ENCODE measurements at places on chromosomes 5 and 9.

DNA sequence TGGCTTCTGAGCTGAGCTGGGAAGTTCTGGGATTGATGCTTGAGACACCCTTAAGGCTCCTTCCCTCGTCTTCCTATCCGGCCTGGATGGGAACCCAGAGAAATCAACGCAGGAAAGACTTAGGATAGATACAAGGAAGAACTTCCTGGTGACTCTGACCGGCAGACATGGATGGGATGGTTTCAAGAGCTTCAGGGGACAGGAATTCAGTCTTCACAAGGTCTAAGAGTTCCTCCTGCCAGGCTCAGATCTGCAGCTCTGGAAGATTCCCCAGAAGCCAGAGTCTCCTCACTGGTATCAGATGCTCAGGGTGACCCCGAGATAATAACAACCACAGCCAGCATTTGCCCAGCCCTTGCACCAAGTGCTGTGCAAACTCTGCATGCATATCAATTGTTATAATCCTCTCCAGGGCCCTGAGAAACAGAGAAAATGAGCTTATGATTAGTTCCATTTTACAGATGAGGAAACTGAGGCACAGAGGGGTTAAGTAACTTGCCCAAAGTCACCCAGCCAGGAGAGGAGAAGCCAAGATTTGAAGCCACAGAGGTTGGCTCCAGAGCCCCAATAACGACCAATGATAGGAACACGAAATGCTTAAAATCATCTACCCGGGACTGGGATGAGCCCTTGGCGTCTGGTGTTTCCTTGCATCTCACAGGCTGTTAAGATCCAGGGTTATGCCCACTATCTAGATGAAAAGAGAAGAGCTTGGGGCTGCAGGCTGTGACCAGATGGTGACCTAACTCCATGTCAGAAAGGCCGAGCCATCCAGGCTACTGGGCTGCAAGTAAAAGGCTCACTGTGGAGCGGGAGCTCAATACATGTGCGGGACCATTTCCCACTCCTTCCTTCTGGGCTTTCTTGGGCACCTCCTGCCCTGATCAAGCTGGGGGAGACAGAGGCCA, 119.8 kb downstream of the C9orf50 start:
- DNase-seq: no peak

DNA sequence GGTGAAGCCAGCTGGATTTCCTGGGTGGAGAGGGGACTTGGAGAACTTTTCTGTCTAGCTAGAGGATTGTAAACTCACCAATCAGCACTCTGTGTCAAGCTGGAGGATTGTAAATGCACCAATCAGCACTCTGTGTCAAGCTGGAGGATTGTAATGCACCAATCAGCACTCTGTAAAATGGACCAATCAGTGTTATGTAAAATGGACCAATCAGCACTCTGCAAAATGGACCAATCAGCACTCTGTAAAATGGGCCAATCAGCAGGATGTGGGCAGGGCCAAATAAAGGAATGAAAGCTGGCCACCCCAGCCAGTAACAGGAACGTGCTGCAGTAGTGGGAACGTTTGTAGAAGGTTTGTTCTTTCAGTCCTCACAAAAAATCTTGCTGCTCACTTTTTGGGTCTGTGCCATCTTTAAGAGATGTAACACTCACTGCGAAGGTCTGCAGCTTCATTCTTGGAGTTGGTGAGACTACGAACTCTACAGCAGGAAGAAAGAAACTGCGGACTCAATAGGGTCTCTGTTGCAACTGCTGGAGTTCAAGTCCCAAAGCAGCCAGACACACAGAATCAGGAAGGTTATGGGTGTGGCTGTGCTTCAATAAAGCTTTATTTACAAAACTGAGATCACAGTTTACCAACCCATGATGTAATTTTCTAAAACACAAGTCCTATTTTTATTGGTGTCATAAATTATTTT, 145.7 kb upstream of the ERCC6L2 start:
- no peak for DNase-seq

- DNase-seq: no peak
These were observed 2084.5 kb upstream of the C9orf72 start for GRCh38 chr9:29657821-29658220.

DNA sequence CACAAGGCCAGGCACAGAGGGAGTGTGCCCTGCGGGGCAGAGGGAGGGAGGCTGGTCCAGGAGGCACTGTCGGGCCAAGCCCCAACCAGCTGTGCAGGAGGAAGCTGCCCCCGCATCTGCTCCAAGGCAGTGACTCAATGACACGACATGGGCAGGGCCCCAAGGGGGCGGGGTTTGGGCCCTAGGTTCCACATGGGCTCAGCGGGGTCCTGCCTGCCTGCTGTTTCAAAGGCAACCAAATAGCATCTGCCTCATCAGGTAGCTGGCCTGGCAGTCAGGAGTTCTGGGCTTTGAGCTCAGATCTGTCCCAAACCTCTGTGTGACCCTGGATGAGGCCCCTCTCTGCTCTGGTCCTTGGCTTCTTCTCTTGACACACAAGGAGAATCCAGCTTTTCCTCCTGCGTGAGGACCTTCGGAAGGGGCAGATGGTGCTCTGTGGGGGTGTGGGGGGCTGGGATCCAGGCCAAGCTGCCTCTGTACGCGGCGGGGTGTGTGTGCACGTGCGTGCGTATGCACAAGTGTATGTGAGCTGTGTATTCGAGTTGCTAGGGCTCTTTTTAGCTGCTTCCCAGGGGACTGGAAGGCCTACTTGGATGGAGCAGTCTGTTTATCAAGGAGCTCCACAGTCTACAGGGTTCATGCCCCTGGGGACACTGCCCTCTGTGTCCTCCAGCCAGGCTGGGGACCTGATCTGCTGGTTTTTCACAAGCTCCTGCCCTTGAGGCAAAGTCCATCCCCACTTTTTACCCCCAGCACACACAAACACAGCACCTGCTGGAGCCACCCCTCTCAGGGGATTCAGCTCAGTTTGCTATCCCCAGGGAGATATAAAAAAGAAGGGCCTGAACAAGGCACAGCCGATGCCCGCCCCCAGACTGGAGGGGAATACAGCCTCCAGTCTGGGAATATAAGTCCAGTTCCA, 138.9 kb downstream of the RGS3 start:
- no peak for DNase-seq

DNA sequence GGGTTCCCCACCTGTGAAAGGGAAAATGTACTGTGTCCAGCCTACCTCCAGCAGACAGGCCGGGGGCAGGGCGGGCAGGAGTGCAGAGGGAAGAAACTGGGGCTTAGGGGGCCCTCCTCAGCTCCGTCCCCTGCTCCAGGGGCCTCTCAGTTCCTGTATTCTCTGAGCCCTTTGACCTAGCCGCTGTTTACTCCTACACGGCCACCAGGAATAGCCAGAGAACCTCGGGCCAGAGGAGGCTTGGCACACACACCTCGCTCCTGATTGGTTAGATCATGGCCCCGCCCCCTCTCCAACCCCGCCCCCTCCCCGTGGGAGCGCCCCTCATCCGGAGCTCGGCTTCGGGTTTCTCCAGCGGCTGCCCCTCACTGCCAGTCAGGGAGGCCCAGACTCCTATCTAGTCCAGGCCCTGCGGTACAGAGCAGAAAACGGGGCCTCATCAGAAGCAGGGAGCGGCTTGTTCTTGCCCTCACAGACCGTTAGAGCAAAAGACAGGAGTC, 2.2 kb downstream of the ST6GALNAC6 start:
- DNase-seq: no peak

- DNase-seq: peak; percentile 12
These were observed 707 bp upstream of the ZFYVE16 start for GRCh38 chr5:80406980-80407734.

DNA sequence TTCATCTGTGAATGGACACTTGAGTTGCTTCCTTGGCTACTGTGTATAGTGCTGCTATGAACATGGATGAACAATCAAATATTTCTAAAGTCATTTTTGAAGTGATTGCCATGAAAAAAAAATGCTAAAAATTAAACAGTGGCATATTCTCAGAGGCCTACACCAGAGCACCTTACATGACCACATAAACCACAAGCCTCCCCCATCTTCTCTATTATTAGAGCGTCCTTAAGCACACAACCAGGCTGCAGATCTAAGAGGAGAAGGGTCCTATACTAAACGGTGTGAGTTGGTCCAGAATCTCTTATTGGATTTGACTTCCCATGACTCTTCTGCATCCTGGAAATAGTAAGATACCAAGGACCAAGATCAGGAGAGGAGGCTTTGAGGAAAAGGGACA, 34.3 kb downstream of the PCA3 start:
- DNase-seq: no peak

GRCh38 chr5:176894298-176894697, 4.8 kb downstream of the HK3 start:
- no peak for DNase-seq

DNA sequence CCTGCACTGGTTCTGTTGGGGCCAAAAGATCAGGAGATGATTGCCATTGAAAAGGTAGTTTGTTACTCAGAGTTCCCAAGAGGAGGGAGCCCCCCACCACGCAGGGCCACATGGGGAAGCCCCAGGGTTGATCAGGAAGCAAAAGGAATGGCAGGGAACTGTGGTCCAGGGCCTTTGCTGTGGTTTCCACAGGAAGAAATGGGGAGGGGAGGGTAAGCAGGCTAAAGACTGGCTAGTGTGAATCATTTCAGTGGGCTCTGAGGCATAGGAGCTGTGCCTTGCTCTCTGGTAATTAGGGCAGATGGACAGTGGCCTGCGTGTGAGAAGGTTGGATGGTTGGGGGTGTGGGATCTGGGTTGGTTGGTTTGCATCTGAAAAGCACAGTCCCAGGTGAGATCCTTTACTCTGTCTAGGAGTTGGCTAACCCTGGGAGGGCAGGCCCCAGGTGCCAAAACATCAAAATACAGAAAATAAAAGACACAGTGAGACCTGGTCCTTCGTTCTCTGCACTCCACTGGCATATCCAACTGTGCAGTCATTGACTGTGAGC, 66.1 kb downstream of the PTPDC1 start:
- no peak for DNase-seq

GRCh38 chr9:13993632-13994185, 320.2 kb downstream of the NFIB start:
- DNase-seq: no peak

DNA sequence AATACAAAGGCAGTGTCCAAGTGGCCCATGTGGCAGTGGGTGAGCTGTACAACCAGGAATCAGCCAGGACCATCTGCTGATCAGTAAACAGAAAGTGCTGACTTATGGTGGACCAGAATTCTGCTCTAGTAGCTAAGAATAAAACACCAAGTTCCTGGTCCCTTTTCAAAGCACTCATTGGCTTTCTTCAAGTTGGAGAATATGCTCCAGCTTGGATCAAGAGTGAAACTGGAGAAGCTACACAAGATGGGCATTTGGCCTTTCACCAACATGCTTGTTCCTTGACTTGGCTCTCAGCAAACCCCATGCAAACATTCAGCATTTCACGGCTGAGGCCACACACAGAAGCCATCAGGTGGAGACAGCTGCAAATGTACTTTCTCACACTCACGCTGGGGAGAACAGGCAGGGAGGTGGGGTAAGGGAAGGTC, 32.1 kb downstream of the MARCHF3 start:
- DNase-seq: no peak

DNA sequence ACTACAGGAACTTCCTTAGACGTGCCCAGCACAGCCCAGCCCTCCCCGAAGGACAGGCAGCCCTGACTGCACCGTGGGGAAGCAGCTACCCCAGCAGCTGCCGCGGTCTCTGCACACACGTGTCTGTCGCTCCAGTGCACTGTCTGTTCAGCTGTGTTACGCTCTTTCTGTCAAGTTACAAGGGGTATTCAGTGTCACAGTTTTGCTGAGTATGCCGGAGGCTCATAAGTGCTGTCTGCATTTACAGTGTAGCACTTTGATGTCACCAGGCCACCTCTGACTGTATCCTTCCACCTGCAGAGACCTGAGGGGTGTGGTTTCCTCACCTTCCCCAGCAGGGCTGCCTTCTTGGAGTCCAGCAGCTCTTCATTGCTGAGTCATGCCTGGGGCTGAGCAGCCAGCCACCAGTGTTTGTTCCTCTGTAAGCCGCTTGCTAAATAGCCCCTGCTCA, 126.8 kb downstream of the EHMT1 start:
- no peak for DNase-seq

DNA sequence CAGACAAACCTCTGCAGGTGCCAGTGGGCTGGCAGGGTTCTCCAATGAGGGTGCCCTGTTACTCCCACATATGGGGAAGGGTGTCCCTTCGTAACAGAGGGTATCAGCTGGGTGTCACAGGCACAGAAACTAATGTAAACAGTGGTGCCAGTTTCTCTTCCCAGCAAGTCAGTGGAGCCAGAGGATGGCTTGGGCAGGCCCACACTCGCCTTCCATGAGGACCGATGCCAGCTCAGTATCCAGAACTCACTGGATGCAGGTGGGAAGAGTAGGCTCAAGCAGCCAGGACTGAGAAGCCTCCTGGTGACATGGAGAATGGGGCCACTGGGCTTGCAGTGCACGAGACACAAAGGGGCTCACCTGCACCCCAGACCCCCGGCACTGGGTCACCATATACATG, 30.4 kb downstream of the FSTL4 start:
- DNase-seq: no peak

DNA sequence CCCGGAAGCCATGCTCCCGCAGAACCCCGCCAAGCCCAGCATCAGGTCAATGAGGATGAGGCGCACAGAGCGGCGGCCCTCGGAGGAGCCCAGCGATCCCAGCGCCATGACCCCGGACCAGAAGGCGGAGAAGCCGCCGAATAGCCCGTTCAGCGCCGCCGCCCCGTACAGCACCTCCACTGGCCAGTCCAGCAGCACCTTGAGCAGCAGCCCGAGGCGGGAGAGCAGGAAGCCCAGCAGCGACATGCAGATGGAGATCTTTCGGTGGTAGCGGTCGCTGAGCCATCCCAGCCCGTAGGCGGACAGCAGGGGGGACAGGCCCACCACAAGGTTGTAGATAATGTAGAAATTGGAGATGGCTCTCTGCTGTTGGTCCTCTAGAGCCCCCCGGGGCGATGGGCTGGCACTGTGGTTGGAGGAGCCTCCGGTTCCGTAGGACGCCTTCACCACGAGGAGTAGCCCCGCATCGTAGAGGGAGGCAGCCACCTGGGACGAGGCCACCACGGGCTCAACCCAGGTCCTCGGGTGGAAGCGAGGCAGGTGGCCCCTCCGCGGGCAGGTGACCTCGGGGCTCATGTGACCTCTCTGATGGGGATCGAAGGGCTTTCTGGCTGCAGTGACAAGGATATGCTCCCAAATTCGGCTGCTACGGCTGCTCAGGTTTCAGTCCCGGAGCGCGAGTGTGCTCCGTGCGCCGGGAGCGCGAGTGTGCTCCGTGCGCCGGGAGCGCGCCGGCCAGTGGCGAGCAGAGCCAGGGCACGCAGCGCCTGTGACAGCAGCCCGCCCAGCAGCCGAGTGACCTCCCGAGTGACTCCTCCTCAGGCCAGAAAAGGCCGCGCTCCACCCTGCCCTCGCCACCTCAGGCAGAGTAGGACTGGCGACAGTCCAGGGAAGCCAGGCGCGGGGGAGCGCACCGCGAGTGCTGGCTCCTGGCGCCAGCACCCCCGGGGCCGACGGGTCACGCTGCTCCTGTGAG, at the start of gene SLC46A2:
TSS of gene SLC46A2 (minus strand) at position 771 of the 976 bp plus-strand sequence. CDS start at position 576, 195 bp downstream.
- DNase-seq: no peak

- DNase-seq: no peak
These were observed 11.5 kb upstream of the C5orf58 start for GRCh38 chr5:170221327-170221741.

- no peak for DNase-seq
These were observed 4.4 kb upstream of the OXCT1 start for GRCh38 chr5:41874512-41875060.

DNA sequence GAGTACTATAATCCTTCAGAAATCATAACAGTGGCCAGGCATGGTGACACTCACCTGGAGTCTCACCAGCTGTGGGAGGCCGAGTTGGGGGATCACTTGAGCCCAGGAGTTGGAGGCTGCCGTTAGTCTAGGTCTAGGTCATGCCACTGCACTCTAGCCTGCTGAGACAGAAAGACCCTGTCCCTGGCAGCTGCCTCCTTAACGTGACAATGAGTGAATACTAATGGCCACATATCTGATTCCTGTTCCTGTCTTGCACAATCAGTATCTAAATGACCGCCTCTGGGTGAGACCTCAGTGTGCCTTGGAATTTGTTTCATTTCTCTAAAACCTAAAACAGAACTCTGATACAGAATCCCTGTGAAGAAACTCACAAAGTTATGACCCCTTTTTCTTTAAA, 131.0 kb upstream of the DAB2 start:
- no peak for DNase-seq

Data from activated T-helper 2 cell treated with anti-CD3 and anti-CD28 coated beads, Interferon-gamma antibody, Interleukin-2, Interleukin-4, amounts not matched to agents 10 μg/mL and 5 μg/mL and 100 μg/mL, durations not matched to agents 14 hours and 24 hours and 36 hours (primary cell).